Stimulated activated CD8-positive, alpha-beta memory T cell treated with anti-CD3 and anti-CD28 coated beads, Interleukin-7, amount 100 ng/mL, for 48 hours (primary cell): ENCODE measurements at places on chromosomes 2 and 18.

GRCh38 chr2:37148325-37148724, 8.5 kb downstream of the EIF2AK2 start:
- DNase-seq = no peak

- DNase-seq = no peak
These were observed 123.5 kb downstream of the GLI2 start for GRCh38 chr2:120859128-120859527.

DNA sequence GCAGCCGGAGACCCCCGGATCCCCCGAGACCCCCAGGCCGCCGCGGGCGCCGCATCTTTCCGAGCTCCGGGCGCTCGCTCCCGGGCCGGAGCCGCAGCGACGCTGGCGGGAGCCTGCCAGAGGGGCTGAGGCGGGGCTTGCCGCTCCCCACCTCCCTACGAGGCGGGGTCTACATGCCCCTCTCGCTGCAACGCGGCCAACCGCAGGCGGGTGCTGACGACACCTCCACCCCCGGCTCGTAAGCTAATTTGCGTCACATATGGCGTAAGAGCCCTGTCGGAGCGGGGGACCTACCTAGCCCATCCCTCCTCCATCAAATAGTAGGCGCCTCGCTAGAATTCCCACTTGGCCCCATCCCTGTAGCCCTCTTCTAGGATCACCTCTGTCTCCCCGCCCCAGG, at the start of gene PTPRN:
Gene PTPRN, minus strand, starts transcription at position 124 of the 400 bp plus-strand sequence. Its CDS starts 69 bp downstream, at position 55.
- no peak for DNase-seq

- no peak for DNase-seq
These were observed 494.1 kb downstream of the LRRTM4 start for GRCh38 chr2:77028032-77028600.

DNA sequence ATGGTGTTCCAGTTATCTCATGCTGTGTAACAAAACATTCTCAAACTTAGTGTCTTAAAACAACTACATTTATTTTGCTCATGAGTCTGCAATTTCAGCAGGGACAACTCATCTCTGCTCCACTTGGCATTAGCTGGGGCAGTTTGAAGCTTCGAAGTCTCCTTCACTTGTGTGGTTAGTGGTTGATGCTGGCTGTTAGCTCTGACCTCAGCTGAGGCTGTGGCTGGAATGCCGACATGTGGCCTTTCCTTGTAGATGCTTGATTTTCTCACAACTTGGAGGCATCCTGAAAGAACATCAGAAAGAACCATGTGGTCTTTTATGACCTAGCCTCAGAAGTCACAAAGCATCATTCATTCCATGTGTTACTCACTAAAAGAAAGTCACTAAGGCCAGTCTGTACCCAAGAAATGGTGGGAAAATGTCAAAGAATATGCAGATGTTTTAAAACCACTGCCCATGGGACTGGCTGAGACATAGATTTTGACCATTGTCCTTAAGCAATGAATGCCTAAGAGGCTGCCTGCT, 3.8 kb upstream of the TMSB10 start:
- DNase-seq = no peak
